Tibial artery (tissue), 4 donors: ENCODE measurements at places on chromosomes 2 and 18.
A peak's percentile ranks its signal among the peaks of the same experiment; 100 is the strongest.

DNA sequence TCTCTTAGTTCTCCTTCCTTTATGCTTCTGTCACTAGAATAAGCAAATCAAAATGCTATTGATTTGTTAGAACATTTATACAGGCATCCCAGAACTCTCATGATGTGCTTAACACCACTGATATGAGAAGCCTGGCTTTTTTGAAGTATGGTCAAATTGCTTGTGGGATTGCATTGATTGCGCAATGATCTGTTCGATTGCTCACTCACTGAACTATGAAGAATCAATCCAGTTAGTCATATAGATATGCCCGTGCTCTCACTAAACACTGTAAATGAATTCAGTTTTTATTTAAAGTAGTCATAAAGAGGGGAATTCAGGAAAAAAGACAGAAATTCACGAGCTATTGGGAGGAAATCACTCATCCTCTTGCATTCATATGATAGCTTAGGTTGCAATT is 1237.8 kb downstream of the SUCLG1 start:
- DNase-seq = no peak

DNA sequence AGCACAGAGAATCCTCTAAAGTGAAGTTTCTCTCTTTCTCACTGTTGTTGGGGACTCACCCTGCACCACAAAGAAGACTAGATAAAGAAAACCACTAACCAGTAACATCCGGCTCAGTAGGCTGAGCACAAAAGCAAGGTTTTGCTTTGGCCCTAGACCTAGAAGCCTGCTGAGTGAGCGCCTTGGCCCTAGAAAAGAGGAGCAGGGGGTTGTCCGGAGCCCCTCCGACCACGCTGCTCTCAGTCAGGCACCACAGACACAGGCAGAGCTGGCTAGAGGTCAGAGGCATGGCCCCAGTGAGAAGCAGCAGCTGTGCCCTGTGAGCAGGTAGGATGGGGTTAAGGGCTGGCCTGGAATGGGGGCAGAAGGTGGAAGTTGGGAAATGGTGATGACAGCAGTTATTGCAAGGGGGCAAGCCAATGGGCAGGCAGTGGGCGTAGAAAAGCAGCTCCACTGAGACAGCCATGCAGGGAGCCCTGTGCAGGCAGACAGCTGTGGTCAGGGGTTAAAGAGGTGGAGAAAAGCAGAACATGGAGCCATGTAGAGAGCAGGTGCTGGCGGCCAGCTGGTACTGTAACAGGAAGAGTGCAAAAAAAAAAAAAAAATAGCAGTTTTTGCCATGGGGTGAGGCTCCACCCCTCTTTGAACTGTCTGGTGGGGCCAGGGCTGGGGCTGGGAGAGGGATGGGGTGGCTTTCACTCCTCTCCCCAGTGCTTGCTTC is 36.9 kb upstream of the SLC14A1 start:
- no peak for DNase-seq

GRCh38 chr18:5943514-5943913 is 48.2 kb upstream of the TMEM200C start:
- no peak for DNase-seq

- DNase-seq = no peak
Observed at GRCh38 chr2:26136451-26136850, 36.4 kb upstream of the GAREM2 start.

GRCh38 chr2:230790981-230791380 is 73.8 kb upstream of the ITM2C start:
- no peak for DNase-seq

GRCh38 chr2:202765436-202765835 is 106.1 kb downstream of the ICA1L start:
- no peak for DNase-seq

DNA sequence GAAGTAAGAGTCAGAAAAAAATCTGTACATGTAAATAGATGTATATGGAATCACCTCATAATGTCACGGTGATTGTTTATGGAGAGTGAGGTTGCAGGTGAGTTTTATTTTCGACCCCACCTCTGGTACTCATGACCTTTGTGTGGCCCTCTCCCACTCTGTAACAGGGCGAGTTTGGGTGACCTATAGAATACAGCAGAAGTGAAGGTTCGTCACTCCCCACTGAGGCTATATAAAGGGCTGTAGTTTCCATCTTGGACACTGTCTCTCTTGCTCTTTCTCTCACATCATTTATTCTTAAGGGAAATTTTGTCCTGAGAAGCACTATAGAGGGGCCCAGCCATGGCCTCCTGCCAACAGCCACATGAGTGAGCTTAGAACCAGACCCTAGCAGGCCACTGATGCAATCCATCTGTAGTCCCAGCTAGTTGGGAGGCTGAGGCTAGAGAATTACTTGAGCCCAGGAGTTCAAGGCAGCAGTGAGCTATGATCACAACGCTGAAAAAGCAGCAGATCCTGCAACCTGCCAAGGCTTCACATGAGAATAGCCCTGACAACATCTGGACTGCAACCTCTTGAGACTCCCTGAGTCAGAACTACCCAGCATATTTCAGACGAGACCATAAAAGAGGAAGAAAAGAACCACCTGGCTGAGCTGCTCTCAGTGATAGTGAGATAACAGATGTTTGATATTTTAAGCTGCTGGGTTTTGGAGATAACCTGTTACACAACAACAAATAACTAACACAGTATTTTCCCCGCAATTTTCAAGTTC is 74.3 kb upstream of the SLC1A4 start:
- no peak for DNase-seq

DNA sequence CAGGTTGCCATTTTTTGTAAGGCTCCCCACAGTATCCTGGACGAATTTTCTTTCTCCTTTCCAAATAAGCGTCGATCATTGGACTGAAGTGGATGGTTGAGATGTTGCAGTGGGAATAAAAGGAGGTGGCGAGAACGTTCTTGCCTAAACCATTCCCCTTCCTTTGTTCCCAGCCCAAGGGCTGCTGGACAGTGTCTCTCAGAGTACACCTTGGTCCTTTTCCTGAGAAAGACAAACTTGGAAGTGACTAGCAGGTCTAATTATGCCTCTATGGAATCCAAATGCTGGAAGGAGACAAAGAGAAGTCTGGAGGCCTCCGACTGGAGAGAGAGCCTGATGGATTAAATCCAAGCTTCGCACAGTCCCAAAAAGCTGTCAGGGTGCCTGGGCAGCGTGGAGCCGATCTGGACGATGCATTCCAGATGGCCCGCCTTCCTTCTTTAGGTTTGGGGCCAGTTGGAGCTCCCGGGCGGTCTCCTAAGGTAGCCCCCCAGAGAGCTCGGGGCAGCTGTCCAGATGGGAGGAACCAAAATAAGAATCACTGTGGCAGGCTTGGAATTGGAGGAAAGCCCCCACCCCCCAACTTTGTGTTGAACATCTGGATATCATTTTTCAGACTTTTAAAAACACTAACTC is 186.8 kb downstream of the TMEM247 start:
- no peak for DNase-seq

- DNase-seq = peak; percentile 57
Observed at GRCh38 chr2:86029873-86030272, 75.8 kb downstream of the POLR1A start.

GRCh38 chr2:165007161-165007744 is 51.9 kb upstream of the SLC38A11 start:
- no peak for DNase-seq

- no peak for DNase-seq
Observed at GRCh38 chr2:181947273-181947672, 38.4 kb upstream of the PPP1R1C start.

- DNase-seq = no peak
Observed at GRCh38 chr2:238754259-238754658, 93.6 kb upstream of the TWIST2 start.
